ENCODE measurements at places on chromosomes 2 and 18.

- DNase-seq, result no peak
Observed at GRCh38 chr2:170098626-170099312, 79.2 kb upstream of the MYO3B start.

- no peak for DNase-seq
Observed at GRCh38 chr2:53880756-53881155, 21.0 kb upstream of the GPR75 start.

- no peak for DNase-seq
Observed at GRCh38 chr2:148901142-148901541, 26.1 kb downstream of the KIF5C start.

DNA sequence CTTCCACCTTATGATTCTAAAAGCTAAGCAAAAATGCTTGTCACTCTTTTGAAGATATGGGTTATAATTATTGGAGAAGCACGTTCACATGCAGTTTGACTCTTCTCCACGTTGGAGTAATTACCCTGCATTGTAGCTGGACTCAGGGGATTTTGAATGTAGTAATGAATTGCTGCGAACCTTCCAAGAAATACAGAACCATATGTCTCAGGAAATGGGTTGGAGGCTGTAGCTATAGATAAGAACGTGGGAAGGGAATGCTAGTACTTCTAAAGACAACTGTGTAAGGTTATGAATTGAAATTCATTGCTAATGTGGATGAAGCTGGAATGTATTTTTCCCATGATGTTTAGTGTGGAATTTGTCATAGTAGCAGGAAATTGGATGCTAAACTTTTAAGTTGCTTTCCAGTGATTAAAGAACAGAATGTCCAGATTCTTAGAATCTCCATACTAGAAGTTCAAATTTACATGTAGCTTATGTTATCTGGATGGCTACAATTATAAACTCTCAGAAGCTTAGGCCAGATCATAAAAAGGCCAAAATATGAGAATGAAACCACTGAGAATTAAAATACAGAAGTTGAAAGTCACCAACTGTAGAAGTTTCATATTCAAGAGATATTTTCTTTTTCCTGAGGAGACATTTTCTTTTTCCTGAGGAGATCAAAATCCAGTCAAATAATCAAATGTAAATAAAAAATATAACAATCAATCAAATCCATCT is 27.3 kb upstream of the SPOPL start:
- no peak for DNase-seq

DNA sequence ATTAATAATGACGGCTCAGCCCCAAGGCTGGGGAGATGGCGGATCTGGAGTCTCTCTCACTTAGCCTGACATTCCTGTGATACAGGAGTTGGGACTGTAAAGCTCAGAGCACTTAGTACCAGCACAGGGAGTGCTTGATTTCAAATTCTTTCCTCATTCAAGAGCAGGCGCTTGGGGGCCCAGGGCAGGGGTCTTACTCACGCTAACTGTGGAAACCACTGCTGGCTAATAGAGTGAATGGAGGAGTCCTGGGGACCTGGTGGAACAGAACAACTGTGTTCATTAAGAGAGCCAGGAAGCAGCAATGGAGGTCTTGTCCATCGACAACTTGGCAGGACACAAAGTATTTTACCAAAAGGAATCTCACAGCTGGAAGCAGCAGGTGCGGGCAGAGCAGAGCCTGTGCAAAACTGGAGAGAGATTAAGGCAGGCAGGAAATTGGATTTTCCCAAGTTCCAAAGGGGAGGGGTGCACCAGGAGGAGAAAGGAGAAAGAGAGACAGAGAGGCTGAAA is 358.9 kb downstream of the TNS1 start:
- no peak for DNase-seq

DNA sequence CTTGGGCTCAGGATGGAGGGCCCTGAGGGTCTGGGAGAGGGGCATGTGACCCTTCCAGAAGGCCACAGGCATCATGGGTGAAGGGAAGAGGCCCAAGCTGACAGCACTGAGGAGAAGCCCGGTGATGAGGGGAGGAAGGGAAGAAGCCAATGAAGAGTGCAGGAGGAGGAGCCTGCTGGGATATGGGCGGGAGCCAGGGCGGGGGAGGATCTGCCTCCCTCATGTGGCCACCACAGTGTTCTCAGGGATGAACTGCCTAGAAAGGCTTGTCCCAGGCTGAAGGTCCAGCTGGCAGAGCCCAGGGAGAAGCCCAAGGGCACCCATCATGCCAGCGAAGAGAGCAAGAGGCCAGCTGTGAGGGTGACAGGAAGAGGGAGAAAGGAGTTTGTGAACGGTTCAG is 24.6 kb upstream of the PLB1 start:
- DNase-seq, result no peak

DNA sequence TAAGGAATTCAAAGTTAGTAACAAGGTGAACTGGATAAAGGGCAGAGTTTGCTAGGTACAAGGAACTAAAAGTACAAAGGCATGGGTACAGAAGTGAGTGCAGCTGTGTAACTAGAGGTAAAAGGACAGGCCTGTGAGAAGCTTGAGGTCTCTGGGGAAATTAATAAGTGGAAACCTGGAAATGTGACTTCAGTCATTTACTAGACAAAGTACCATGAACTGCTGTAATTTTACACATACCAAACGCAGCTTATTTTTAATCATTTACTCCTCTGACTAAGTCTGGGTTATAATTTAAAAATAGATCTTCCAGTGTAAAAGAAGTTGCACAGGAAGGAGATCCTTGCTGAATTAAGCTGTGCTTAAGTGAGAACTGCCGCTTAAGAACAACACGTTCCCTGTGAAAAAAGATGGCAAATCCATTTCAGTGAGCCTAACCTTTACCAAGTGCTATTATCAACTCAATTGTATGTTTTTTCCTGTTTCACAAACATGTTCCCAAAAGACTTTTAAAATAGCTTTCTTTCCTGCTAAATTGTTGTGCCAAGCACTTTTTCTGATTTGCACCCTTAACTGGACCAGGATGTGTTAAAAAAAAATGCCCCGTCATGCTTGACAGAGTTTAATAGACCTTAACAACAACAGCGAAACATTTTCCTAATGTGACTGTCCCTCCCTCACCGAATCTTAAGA is 44.3 kb downstream of the CALCRL start:
- DNase-seq, result no peak

Data from D341Med (cell line).